ENCODE measurements at places on chromosomes 7 and 10.

GRCh38 chr7:115019882-115020605 is 98.2 kb downstream of the MDFIC start:
- DNase-seq, result peak; percentile 43

DNA sequence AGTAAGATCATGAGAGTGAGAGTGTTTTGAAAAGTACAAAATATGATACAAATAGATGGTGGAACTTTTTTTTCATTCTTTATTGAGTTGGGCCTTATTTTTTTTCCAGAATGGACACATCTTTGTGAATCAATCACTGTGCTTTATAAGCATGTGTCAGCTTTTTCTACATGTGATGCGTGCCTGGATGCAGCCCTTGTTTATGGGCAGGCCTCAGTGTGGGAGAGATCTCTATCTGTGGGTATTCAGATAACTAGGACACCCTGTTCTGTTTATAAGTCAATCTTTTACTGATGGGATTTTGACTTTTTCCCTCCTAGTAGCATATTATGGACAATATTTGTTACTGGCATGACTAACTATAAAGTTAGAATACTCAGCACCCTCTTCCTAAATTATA is 42.9 kb upstream of the IKZF1 start:
- no peak for DNase-seq

DNA sequence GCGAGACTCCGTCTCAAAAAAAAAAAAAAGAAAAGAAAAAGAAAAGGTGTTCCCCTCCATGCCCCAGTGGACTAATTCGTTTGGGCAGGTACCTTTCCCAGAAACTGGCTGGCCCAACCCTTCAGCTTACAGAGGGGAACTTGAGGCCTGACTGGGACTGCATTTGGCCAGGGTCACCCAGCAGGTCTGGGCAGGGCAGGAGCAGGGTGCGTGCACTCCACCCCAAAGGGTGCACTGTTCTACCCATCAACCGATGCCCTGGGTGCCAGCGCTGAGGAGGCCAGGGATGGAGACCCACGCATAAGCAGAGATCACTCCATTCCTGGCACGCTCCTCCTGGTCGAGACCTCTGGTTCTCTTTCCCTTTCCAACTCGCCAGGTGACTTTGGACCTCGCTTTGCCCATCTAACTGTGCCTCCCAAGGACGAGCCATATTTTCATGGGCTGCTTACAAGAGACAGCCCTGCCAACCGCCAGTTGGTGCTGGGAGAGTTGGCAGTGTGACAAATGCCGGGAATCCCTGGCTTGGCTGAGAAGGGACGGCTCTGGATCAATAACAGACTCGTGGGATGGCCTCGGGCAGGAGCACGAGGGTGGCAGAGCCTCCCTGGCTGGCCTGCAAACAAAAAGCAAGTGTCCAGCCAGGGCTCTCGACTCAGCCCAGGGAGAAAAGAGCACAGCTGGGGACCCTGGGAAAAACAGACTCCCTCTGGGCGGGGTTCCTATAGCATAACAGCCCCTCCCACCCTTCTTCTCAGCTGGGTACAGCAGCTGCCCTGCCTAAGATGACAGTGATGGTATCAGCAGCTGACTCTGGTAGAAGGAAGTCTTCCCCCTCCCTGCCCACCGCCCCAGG is 7.9 kb downstream of the HSPB1 start:
- no peak for DNase-seq

DNA sequence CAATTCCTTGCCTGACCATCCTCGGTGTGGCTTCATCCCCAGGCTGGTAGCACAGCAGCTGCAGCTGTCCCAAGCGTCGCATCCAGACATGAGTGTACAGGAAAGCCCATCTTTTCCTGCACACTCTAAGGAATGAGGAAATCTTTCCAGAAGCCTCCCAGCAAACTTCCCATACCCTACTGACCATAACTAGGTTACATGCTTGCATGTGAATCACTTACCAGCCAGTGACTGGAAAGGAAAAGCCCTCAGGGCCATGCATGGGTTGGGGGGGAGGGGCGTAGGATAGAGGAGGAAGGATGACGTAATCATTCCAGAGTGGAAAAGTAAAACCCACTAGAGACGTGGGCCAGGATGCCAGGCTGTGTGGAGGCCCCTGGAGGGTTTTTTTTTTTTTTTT is 18.9 kb upstream of the ZNF212 start:
- DNase-seq, result no peak

- DNase-seq, result no peak
Observed at GRCh38 chr7:156516791-156517378, 123.7 kb upstream of the RNF32 start.
